ENCODE measurements at places on chromosomes 1 and 21.

- no peak for DNase-seq
Observed at GRCh38 chr1:183604038-183604808, 14.0 kb upstream of the NCF2 start.

GRCh38 chr1:160451859-160452232, 51.5 kb downstream of the VANGL2 start:
- DNase-seq = no peak

DNA sequence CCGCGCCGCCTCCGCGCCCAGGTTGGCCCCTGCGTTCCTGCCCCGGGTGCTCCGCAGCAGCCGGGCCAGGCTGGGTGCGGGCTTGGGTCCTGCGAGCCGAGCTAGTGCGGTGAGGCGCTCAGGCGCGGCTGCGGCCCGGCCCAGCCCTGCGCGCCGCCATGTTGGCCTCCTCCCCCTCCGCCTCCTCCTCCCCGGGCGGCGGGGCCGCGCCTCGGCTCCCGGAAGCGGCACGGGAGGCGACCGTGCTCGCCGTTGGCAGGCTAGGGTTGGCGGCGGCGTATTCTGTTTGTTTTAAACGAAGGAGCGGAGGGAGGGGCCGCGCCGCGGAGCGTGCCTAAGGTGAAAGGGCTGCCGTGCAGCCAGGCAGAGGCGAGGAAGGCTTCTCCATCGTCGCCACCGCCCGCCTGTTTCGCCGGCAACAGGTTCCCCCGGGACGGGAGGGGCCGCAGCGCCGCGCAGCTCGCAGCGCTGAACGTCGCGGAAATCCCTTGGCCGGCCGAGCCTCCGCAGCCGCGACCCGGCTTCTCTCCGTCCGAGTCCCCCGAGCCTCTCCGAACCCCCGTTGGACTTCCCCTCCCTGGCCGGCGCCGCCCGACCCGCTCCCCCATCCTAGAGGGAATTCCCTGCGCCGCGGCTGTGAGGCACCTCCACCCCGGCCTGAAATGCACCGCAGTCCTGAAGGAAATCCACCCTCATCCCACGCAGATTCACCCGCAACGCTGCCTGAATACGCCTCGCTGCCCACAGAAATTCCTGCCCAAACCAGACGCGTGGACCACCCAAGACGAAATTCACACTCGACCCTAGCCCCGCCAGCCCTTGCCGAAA, at the start of gene USP24:
USP24 (minus strand) TSS at position 171 of the 828 bp plus-strand sequence. CDS start 251 bp downstream, outside the sequence.
- DNase-seq = peak; percentile 81

GRCh38 chr1:34263406-34263805, 86.7 kb downstream of the C1orf94 start:
- DNase-seq = no peak

DNA sequence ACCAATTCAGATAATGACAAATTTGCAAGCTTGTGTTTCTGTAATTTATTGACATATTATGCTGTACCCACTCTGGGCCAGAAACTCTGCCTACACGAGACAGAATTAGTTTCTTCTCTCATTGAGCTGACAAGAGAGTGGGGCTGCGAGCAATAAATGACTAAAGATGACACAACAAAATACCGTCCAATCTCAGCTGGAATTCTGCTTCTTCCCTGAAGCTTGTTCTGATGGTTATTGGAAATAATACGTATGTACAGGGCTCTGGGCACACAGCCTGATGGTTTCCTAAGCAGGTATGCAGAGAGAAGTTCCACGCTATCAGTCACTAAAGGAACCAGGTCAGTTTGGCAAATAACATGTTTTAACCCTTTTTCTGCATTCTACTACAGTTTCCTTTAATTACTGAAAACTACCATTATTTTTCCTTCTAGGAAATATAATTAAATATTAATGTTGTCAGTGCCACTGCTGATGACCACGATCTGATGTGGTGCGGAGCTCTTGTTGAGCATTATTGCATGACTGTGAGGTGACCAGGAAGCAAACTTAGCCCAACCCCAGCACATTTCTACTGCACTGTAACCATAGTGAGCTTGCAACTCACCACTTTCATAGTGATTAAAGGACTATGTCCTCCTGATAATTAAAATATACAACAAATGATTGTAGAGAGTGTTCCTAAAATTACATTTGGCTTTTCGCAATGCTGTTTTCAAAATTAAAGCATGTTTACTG, 221.4 kb upstream of the L1TD1 start:
- DNase-seq = no peak

- no peak for DNase-seq
Observed at GRCh38 chr1:9311479-9311878, 18.8 kb downstream of the SPSB1 start.

DNA sequence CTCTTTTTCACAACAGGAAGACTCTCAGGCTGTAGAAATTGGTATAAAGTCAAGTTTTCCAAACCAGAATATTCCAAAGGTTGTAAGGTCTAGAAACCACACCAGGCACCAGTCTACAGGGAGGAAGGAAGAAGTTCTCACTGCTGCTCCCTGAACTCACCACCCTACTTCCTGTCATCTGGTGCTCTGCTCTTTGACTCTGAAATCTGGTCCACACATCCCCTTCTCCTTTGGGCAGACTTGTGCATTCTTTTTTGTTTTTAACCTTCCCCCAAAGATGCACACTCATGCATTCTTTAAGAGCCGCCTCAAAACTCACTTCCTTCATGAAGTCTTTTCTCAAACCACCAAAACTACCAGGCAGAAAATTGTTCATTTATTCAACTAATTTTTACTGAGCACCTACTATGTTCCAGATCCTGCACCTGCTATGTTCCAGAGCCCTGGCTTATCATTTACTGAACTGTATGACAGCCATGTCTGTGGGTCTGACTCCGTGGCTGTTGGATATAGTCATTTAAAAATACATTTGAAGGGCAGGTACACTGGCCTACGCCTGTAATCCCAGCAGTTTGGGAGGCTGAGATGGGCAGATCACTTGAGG, 30.1 kb upstream of the EPS15 start:
- DNase-seq = no peak

DNA sequence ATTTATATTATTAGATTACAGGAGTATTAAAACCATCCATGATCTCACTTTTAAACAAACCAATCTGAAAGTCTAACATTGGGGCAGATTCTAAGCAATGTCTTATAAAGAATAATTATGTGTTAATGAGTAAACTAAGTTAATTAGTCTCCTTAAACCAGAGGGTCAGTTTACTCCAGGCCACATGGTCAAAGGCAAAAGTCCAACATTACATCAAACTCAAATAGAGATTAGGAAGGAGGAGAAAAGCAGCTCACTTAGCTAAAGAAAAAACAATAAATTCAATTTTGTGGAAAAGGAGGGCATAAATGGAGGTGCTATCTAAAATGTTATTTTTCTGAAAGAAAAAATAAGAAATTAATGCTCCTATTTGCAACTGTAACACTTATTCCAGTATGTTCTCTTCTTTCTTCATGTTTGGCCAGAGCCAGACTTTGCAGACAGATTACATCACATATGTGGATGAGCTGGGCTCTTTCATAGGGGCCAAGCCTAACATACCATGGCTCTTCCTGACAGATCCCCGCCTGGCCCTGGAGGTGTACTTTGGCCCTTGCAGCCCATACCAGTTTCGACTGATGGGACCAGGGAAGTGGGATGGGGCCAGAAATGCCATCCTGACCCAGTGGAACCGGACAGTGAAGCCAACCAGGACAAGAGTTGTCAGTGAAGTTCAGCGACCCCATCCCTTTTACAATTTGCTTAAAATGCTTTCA, 24.3 kb upstream of the FMO2 start:
- no peak for DNase-seq

DNA sequence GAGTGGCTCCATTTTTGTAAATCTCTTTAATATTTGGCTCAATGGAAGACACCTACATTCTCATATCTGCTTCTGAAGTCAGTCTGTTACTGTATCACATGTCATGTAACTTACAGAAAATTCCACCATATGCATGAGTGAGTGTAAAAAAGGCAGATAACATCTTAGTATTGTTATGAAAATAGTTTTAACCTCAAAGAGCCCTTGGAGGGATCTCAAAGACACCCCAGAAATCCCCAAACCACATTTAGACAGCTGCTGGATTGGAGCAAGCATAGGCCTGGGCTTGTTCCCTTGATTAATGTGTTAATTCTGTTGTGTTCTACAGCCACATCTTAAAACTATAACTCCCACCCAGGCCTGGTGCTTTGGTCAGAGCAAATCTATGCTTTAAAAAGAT, 16.9 kb downstream of the MACO1 start:
- no peak for DNase-seq

- no peak for DNase-seq
Observed at GRCh38 chr1:154318386-154318785, 2.5 kb upstream of the AQP10 start.

DNA sequence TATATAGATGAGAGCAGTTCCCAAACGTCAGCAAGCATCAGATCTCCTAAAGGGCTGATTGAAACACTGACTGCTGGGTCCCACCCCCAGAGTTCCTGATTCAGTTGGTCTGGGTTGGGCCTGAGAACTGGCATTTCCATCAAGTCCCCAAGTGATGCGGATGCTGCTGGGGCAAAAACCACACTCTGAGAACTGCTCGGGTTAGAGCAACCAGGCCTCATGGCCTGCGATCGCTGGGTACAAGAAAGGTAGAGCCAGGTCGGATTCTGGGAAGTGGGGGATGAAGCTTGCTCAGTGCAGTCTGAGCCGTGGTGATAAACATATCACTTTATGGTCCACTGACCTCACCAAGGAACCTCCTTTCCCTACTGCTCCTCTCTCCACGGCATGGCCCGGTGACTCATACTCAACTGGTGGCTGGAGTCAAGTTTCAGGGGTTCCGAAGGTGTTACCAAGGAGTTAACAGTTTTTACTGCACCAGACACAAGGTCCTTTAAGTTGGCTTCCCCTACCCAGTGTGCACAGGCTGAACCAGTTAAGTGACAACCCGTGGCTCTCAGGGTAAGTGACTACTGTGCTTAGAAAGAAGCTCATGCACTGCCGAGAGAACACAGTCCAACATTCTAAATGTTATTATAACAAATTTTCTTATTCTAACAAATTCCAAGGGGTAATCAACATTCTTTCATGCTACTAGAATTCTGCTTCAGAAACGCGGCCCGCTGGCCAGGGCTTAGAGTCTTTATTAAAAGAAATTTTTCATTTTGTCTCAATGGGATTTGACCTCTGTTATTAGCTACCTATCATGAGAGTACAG, 153.5 kb downstream of the TGFBR3 start:
- no peak for DNase-seq

DNA sequence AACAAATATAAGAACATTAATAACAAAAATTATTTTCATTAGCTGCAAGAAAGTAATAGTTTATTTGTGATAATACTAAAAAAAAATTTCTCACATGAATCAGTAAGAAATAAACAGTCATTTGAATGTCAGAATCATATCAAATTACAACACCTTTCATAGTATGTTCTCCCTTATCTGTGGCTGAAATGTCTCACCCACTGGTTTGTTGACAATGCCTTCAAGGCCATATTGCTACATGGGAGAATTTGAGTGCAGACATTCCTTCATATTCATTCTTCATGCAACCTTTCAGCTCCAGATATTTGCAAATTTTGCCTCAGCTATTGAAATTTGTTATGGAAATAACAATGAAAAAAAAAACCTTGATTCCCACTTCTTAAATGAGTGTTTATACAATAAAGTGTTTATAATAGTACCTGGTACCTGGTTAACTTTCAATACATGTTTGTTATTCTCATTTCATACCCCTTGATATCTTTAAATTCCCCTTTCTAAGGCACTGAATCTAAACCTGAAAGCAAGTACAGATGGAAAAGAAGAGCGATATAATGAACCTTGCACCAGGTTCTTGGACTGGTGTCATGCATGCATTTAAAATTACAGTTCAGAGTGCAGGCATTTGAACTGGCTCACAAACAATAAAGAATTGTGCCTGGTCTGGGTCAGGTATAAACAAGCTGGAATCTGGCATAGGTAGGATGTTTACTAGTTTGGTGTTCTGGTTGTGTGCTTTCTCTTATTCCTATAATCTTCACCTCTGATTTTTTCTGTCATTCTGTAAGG, 242.2 kb upstream of the ADGRL2 start:
- no peak for DNase-seq

GRCh38 chr21:45747802-45748445, 104.4 kb downstream of the PCBP3 start:
- no peak for DNase-seq

DNA sequence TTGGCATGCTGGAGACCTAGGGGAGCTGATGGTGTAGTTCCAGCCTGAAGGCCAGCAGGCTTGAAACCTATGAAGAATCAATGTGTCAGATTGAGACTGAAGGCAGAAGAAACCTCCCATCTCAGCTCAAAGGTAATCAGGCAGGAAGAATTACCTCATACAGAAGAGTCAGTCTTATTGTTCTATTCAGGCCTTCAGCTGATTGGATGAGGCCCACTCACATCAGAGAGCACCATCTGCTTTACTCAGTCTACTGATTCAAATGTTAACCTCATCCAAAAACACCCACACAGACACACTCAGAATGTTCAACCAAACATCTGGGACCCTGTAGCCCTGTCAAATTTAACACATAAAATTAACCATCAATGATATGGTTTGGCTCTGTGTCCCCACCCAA, 13.7 kb upstream of the CCN1 start:
- no peak for DNase-seq

DNA sequence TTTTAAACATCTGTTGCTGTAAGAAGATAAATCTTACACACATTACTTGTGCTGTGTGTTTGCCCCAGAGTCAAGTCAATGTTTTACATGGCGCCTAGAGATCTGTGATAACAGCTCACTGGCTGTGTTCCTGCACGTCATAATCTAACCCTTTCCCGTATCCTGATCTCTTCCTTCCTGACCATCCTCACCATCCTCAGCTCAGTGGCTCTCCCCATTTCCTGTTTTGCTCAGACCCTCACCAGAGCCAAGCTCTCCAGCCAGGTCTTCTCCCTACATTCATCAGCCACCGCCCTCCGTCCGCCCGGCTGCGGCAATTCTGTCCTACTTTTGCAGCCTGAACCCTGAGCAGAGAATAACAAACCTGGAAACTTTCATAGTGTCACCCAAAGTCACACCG, 824.7 kb downstream of the USP25 start:
- DNase-seq = no peak

DNA sequence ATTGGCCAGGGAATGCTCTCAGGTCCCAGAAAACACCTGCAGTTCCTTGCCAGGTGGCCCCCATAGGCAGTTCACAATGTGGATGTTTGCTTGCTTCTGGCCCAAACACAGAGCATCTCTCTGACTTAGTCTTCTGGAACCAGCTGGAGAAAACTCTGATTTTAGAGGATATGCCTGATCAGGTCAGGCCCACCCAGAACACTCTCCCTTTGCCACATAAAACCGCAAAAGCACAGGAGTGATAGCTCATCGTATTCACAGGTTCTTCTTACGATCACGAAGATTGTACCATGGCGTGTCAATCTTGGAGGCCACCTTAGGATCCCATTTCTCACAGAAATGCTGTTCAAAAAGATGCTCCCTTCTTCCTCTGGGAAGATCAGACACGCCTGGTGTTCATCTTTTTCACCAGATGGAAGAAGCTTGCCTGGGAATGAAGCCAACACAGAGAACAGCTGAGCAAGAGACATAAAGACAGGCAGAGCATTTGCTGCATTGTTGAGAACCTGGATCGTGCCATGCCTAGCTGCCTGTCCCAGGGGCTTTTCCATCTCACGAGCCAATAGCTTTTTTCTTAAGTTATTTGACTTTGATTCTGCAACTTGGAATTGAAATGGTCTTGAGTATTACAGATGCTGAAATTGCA, 11.6 kb upstream of the CD247 start:
- DNase-seq = no peak

- no peak for DNase-seq
Observed at GRCh38 chr1:8167936-8168335, 141.8 kb upstream of the ERRFI1 start.

Measured in activated CD4-positive, CD25-positive, alpha-beta regulatory T cell treated with anti-CD3 and anti-CD28 coated beads, Interleukin-2, amount 50 U/mL, for 72 hours (primary cell).